ENCODE measurements at places on chromosomes 6 and 20. TPM values are rescaled to one million over a fixed set of nuclear protein-coding genes. Genes with fewer than 3 reads are reported as not detected.

TFAP2D gene
- total RNA-seq = not detected

KIAA1755 gene
- 2.8 TPM for total RNA-seq

OR12D3 gene
- not detected for total RNA-seq

HUS1B gene
- not detected for total RNA-seq

DPPA5 gene
- not detected for total RNA-seq

GABBR1 gene
- 7.1 TPM for total RNA-seq

TPX2 gene
- total RNA-seq = 108 TPM

SLC24A3 gene
- 1.2 TPM for total RNA-seq

COL10A1 gene
- total RNA-seq = 0.29 TPM

HLA-DQB1 gene
- total RNA-seq = not detected

HLA-DQA1 gene
- total RNA-seq = not detected

MOG gene
- total RNA-seq = not detected

PI3 gene
- not detected for total RNA-seq

PTK6 gene
- total RNA-seq = not detected

PDE10A gene
- 0.53 TPM for total RNA-seq

ID1 gene
- 221 TPM for total RNA-seq

PPARD gene
- total RNA-seq = 26.1 TPM

PEX7 gene
- 16.4 TPM for total RNA-seq

LGSN gene
- not detected for total RNA-seq

NOTCH4 gene
- total RNA-seq = 1.4 TPM

FYN gene
- total RNA-seq = 37.7 TPM

CRIP3 gene
- total RNA-seq = not detected

TBXT gene
- total RNA-seq = not detected

EBF4 gene
- total RNA-seq = 2.9 TPM

GSTA3 gene
- not detected for total RNA-seq

TGM6 gene
- not detected for total RNA-seq

C20orf173 gene
- not detected for total RNA-seq

SAMD10 gene
- 2.1 TPM for total RNA-seq

IPCEF1 gene
- total RNA-seq = not detected

MTHFD1L gene
- total RNA-seq = 73.8 TPM

GRM1 gene
- total RNA-seq = not detected

MAN1A1 gene
- total RNA-seq = 41.6 TPM

HEY2 gene
- total RNA-seq = not detected
